ENCODE measurements at places on chromosomes 1 and 21. TPM values are rescaled to one million over a fixed set of nuclear protein-coding genes. Genes with fewer than 3 reads are reported as not detected.

DNA sequence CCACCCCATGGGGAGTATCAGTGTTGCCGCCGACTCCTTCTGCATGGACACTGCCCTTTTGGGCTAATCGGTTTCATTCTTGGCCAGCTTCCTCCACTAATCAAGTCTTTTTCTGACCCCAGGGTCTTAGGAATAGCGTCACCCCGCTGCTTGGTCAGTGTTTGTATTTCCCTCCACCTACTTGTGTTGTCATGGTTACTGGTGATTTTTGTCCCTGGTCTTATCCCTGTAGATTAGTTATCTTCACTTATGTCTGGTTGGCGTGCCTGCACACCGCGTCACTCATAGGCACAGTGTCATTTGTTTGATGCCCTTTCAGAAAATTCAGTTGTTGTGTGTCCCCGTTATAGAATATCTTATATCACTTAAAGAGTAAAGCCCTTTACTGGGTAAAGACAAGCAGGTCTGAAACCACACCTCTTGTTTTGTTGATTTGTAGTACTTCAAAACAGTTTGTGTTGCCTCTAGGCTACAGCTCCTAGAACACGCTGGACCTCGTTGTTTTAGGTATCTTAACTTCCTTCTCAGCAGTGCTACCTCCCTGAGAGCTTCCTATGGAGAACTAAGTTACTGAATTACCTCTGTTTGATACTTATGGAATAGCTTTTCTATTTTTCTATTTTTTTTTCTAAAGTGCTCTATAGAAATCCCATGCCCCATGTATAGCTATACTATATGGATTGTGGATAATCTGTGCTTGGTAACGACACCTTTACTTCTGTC is 868 bp downstream of the PPP1R12B start:
- no peak for DNase-seq

MYCL gene
- 0.13 TPM for polyA plus RNA-seq

DNA sequence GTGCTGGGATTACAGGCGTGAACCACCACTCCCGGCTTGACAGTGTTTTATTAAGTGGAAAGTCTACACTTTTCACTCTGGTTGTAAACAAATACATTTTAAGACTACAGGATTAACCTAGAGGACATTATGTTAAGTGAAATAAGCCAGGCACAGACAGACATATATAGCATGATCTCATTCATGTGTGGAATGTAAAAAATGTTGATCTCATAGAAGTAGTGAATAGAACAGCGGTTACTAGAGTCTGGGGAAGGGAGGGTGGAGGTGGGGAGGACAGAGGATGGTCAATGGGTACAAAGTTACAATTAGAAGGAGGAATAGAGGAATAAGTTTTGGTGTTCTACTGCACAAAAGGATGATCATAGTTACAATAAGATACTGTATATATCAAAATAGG is 16.9 kb downstream of the CTH start:
- no peak for DNase-seq

DNA sequence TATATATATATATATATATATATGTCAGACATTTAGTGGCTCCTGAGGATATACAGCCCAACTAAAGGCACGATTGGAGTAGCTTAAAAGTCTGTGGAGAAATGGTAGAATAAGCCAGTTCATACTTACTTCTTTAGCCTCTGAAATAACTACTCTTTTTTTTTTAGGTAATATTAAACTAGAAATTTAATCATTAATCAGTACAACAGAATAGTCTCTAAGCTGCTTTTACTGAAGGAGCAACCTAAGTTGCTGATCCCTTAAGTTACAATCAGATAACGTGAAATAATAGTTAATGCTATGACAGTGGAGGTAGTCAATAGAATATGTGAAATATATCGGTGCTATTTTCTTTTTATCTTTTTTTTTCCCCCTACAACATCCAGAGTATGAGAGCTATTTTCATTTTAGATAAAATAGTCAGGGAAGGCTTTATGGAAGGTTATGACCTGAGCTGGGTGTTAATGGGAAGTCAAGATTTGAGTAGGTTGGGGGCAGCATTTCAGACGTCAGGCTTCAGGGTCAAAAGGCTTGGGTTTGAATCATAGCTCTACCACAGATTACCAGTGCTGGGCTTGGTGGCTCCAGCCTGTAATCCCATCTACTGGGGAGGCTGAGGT is 15.6 kb downstream of the ZMPSTE24 start:
- DNase-seq, result no peak

- DNase-seq, result no peak
Observed at GRCh38 chr1:157085421-157085820, 14.2 kb downstream of the ETV3L start.

DNA sequence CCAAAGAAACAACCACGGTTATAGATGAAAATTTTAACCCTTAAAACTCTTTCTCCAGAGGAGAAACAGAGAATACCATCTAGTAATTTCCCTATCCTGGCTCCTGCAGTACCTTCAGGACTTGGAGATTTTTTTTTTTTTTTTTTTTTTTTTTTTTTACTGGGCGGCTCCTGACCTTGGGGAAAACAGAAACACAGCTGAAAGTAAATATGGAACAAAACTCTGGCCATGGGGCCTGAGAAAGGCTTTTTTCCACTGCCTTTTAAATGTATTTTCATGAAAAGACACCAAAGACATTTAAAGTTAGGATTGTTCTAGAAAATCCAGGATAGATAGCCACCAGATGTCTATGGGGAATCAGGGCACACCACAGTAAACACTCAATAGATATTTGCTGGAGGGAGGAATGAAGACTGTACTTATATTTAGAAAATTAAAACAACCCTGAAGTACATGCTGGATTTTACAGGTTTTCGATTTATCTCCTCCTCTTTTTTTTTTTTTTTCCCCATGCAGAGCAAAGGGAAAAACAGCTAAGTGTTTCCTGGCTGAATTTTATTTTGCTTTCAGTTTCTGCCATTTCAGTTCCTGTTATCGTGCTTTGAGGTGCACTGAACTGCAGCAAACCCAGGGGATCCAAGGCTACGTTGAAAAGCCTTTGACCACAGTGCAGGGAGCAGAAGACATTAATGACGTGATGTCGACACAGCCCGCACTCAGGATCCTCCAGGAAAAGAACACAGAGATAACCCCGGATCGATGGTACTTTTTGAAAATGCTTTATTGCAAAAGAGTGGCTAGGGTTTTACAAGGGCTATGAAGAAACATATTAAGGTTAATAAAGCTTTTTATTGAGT is 35.7 kb upstream of the CNN3 start:
- DNase-seq, result peak; percentile 59

GRCh38 chr1:102687383-102687782 is 420.9 kb downstream of the COL11A1 start:
- no peak for DNase-seq

DNA sequence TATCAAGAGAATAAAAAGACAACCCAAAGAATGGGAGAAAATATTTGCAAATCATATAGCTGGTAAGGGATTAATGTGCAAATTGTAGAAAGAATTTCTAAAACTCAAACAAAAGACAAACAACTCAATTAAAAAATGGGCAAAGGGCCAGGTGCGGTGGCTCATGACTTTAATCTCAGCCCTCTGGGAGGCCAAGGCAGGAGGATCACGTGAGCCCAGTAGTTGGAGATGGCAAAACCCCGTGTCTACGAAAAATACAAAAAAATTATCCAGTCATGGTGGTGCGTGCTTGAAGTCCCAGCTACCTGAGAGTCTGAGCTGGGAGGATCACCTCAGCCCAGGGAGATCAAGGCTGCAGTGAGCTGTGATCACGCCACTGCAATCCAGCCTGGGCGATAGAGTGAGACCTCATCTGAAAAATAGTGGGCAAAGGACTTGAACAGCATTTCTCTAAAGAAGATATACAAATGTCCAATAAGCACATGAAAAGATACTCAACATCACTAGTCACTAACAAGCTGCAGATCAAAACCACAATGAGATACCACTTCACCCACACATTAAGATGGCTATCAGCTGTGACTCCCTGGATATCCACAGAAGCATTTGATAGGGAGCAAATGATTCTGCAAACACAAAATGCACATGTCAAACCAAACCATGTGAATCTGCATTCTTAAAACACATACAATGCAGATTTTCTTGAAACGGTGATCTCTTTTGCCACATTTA is 20.9 kb downstream of the SLC30A1 start:
- DNase-seq, result no peak

- DNase-seq, result no peak
Observed at GRCh38 chr1:65404941-65405340, 15.5 kb upstream of the LEPR start.

All from ovary (tissue), 10 donors.